ENCODE measurements at places on chromosomes 3 and 15.

GRCh38 chr15:66235866-66236265 is 17.7 kb downstream of the MEGF11 start:
- DNase-seq: no peak

- no peak for DNase-seq
These were observed 12.0 kb downstream of the CD86 start for GRCh38 chr3:122067214-122067550.

DNA sequence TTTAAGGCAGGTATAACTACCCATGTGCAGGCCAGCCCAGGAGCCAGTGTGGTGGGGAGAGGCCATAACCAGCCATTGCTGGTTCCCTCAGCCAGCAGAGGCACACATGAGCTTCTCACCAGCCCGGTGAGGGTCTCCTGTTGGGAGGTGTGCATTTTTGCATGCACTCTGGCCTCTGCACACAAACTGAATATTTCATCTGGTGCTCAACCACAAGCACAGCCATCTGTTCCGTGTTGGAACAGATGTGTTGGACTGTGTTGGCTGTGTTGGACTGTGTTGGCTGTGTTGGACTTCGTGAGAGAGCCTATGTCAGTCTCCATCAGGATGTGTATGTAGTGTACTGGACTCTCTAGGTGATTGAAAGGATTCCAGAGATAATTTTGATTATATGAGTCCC is 67.2 kb downstream of the RPL39L start:
- DNase-seq: no peak

DNA sequence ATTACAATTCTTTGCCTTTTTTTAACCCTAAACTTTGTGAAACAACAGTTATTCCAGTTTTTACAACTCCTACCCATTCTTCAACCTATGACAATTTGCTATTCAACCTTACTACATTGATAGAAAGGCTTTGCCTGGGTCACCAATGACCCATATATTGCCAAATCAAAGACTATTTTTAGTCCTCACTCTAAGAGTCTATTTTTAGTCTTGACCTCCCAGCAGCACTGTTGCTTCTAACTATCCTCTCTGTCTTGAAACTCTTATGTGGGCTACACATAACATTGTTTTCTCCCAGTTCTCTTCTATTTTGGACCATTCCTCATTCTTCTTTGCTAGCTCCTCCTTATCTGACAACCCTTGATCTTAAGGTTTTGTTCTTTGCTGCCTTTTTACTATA is 71.4 kb downstream of the C3orf80 start:
- DNase-seq: no peak

DNA sequence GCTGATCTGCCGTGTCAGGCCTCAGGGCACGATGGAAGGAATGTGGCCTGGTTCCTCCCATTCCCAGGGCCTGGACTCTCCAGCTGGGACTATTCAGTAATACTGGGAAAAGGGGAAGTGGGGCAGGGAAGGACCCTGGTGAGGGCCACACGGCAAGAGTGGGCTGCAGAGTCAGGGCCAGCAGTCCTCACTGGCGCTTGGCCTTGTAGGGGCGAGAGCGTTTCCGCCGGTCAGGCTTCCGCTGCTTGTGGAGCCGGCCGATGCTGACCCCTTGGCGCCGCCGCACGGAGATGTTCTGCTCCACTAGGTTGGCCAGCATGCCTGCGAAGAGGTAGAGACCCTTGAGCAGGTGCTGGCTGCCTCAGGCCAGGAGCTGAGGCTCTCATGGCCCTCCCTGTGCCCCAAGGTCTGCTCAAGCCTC is 42.8 kb downstream of the SEMA3G start:
- DNase-seq: no peak

DNA sequence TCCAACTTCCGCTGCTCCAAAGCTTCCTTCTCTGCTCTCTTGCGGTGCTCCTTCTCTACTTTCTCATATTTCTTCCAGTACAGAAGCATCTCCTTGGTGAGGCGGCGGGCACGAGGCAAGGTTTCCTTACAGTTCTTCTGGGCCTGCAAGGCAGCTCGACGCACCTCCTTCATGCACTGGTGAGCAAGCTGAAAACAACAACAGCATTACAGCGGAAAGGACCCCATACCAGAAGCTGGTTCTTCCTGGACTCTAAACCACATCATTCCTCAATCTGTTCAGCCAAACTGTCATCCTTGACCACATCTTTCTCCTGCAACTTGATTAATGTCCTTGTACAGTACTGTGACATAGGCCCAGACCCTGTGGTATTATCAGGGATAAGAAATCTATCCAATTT is 36.4 kb downstream of the INO80 start:
- no peak for DNase-seq

GRCh38 chr3:48402281-48402732 is 27.6 kb downstream of the PLXNB1 start:
- no peak for DNase-seq

DNA sequence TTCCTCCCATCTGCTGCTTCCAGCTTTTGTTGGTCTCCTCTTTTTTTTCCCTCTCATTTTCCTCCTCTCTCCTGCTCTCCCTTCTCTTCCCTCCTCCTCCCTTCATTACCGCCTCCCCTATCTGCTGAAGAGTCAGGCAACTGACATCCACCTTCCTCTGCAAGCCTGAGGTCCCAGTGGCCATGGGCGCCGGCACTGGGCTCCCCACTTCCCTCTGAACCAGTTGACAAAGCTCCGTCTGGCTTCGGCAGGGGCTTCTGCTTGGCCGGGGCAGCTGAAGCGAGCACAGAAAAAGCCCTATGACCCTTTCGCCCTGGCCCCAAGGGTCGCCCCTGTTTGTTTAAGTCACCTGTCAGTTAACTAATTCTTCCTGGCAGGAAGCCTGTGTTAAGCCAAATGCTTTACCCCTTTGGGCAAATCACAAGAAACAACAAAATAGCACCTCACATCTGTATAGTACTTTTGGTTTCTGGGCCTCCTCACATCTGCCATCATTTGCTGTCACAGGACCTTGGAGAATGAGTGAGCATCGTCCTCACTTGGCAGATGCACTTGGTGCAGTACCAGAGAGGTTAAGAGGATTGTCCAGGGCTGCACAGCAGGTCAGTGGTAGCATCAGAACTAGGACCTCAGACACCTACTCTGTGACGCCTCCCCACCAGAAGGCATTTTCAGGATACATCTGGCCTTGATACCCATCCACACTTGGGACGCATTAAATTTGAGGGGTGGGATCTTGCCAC is 27.7 kb downstream of the ITGA11 start:
- no peak for DNase-seq

- DNase-seq: no peak
These were observed 52.2 kb downstream of the FBLN2 start for GRCh38 chr3:13600950-13601691.

DNA sequence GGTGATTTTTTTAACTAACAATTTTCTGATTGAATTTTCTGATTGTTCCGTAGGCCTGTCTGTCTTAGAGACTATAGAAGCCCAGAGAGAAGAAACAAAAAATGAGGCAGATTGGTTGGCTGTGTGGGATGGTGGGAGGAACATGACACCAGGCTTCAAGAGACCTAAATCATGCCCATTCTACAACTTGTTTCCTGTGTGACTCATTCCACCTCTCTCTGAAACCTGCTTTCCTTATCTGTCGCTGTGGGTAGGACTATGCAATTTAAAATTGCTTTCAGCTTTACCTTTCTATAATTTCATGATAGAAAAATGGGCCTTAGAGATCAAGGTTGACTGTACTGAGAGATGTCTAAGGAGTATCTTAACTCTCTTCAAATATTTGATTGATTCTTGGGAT is 44.5 kb downstream of the OXNAD1 start:
- no peak for DNase-seq

- DNase-seq: no peak
These were observed 96.0 kb downstream of the LRRK1 start for GRCh38 chr15:101014921-101015841.

GRCh38 chr3:171173736-171174135 is 147.2 kb upstream of the SLC2A2 start:
- DNase-seq: no peak

GRCh38 chr15:100032358-100033085 is 299.3 kb upstream of the LYSMD4 start:
- DNase-seq: no peak

DNA sequence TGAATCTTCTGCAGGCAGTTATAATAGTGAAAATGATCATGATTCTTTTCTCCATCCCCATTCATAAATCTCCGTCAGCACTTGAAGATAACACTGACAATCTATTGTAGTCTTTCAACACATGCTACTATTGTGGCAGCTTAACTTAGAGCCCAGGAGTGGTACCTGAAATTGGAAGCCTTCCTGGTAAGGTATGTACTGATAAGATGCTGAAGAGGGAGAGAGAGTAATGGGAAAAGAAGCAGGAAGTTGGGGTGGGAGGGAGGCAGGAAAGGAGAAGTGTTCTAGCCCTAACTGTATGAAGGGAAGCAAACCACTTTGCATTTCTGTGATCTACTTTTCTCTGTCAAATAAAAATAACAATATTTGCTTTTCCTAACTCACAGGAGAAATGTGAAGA is 197.4 kb upstream of the RORA start:
- no peak for DNase-seq

GRCh38 chr3:150443331-150443741 is 35.2 kb downstream of the TSC22D2 start:
- no peak for DNase-seq

DNA sequence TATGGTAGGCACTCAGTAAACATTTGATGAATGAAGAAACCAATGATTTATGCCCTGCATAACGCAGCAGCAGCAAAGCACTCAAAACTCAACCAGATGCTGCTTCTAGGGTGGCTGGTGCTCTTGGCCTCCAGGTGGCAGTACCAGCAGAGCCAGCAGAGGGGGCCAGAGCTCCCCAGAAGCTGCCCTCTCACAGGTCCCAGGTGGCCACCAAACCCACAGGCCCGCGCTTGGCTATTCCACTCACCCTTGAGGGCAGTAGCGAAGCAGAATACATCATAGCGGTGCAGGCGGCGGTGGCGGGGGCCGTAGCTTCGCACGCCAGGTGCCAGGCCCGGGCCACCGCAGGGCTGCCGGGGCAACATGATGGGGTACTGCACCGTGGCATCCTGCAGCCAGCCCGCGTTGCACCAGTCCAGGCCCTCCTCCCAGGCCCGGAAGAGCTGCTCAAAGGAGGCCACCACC is 16.6 kb downstream of the HAPLN3 start:
- no peak for DNase-seq

GRCh38 chr15:72206677-72207000 is 9.1 kb upstream of the GRAMD2A start:
- no peak for DNase-seq

DNA sequence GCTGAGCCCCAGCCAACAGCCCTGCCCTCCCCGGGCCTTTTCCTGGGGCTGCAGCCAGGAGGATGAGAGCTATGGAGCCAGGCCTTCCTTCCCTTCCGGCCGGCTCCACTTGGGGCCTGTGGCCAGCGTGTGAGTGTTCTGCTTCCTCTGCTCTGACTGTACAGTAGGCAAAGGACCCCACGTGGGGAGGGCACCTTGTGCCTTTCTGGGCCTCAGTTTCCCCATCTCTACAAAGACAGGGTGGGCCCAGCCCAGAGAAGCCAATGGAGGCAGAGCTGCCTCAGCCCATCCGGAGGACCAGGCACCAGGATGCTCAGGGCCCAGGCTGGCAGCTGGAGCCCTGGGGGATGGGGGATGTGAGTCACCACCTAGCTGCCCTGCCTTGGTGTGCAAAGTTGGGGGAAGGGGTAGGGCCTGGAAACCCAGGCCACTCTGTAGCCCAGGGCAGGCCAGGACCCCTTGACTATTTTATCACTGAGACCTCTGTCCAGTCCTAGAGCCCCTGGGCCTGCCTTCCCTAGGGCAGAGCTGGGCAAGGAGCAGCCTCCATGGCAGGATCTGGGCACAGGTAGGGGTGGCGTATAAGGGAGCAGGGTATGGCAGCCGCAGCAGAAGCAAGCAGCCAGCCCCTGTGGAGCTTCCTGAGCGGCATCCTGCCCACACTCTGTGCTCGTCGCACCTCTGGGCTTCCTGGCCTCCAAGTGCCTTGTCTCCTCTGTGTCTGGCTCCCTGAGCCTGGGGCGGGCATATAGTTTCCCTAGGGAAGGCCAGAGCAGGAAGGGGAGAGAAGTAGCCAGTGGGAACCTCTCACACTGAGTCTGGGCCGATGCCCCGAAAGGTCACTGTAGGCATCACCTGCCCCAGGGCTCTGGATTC is 1.8 kb downstream of the PSTPIP1 start:
- DNase-seq: no peak

DNA sequence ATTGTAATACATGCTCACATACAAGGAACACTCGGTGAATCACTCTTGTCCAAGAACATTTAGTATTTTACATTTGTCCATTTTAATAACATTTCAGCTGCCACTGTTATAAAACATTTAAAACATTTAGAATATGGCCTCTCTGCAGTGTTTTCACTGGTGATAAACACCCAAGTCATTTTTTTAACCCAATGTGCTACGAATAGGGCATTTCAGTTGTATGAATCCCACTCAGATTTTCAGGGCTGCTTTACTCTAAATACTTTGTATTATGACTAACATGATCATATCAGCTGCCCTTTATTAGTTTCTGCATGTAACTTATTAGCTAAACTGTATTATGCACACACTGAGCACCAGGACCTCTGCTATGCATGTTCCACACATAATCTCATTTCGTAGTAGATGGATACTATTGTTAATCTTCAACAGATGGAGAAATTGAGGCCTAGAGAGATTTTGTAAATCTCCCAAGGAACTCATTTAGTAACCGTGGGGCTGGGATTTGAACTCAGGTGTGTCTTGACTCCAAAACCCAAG is 148.6 kb upstream of the CDIN1 start:
- DNase-seq: no peak

GRCh38 chr3:187080799-187081450 is 58.4 kb downstream of the RPL39L start:
- no peak for DNase-seq

GRCh38 chr15:72404356-72404755 is 6.3 kb downstream of the TMEM202 start:
- no peak for DNase-seq

DNA sequence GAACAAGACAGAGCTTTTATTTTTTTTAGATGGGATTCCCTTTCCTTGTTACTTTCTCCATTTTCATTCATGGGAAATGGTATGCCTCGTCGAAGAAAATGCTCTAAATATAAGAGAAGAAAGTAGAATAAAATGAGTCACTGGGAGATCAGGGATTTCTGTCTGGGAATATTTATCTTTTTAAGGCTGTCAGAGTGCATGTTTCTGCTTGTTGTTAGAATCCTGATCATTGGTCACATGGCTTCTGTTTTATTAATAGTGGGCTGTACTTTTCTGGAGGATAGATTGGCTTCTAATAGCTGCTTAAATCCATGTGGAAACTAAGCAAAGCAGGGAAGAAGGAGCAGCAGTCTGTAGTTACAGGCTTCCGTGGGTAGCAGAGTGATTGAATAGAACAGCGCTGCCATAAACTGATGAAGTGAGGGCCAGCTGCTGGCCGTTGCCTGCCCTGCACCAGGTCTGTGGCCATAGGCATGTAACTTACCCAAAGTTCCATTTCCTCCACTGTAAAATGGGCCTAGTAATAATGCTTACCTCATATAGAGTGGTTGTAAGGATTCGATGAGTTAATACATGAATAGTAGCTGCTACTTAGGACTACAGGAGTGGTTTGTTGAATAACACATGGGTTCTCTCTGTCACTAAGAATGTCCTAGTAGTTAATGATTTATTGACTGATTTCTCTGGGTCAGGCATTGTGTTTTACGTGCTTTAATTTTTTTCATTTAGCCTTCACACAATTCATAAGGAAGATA is 289.9 kb downstream of the SATB1 start:
- DNase-seq: no peak

Measured in right renal cortex interstitium (tissue), 3 donors.